Endothelial cell of umbilical vein (primary cell): ENCODE measurements at places on chromosomes 5 and 9. TPM values are rescaled to one million over a fixed set of nuclear protein-coding genes. Genes with fewer than 3 reads are reported as not detected.

GRCh38 chr9:128898382-128898781, 16.4 kb downstream of the LRRC8A start:
- H3K4me3 ChIP-seq = no peak overlapping the region
- peaks cover 18% of the 10 kb centered on the region for H3K36me3 ChIP-seq

- H3K36me3 ChIP-seq = no peaks in the 10 kb centered on the region
- H3K27ac ChIP-seq = peak overlapping the region; percentile 84
These were observed 3.1 kb downstream of the KLF9 start for GRCh38 chr9:70411121-70411929.

DNA sequence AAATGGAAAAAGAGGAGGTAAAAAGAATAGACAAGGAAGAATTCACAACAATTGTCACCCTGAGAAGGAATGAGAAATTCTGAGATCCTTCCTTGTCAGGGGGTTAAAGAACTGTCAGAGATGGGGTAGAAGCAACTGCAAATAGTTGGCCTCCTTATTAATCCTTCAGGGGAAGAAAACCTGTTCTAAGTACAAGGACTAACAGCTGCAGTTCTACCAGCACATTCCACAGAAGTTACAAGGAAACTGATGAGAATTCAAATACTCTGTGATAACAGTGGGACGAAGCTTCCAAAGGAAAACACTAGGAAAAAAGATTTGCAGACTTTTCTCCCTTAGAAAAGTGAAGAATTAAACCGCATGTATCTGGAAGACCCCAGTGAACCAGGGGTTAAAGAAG, 93.7 kb downstream of the OR2K2 start:
- no peaks in the 10 kb centered on the region for H3K4me1 ChIP-seq
- no peak overlapping the region for H3K27ac ChIP-seq
- H3K4me3 ChIP-seq = no peak overlapping the region
- DNase-seq = no peak
- H3K27me3 ChIP-seq = no peaks in the 10 kb centered on the region

DNA sequence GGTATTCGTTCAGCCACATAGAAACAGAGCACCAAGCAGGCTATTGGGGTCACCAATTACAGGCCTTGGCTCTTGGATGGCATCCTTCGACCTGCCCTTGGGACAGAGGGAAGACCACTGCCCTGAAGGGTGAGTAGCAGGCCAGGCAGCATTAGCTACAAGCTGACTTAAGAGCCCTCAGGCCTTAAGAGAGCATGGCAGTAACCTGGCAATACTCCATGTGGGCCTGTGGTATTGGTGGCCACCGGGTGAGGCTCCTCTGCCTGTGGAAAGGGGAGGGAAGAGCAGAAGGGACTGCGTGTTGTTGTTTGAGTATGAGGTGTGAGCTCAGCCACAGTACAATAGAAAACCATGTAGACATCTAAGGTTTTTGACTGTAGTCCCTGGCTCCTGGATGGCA, 170.6 kb downstream of the MCTP1 start:
- peaks cover 7% of the 10 kb centered on the region for H3K4me1 ChIP-seq
- no peaks in the 10 kb centered on the region for H3K36me3 ChIP-seq
- no peak overlapping the region for H3K27ac ChIP-seq
- no peak overlapping the region for H3K4me3 ChIP-seq
- no peak for DNase-seq
- no peaks in the 10 kb centered on the region for H3K27me3 ChIP-seq

SOWAHA gene
- not detected in 2 replicates for total RNA-seq

SPINK4 gene
- total RNA-seq = not detected in 2 replicates
